ENCODE measurements at places on chromosomes 3 and 15.

GRCh38 chr3:47761046-47761445 lies 20.6 kb downstream of the SMARCC1 start:
- DNase-seq: no peak

GRCh38 chr15:85973584-85974347 lies 105.9 kb upstream of the AGBL1 start:
- DNase-seq: no peak

- no peak for DNase-seq
Measured at GRCh38 chr15:59200560-59200959, 6.1 kb upstream of the LDHAL6B start.

DNA sequence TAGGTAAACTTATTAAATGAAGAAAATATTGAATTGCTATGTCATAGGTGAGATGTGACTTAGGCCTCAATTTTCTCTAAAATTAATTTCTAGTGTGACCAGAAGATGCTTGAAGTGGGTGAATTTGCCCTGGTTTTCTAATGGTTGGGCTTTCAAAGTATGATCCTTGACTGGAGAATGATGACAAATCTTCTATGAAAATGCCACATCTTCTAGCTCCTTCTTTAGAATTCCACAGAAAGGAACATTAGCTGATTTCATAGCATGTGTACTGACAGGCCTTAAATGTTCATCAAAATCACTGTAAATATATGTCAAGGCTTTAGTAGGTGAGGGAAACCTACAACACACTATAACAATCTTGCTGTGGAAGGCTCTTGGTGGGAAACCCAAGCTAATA lies 8.9 kb downstream of the ABI3BP start:
- no peak for DNase-seq

DNA sequence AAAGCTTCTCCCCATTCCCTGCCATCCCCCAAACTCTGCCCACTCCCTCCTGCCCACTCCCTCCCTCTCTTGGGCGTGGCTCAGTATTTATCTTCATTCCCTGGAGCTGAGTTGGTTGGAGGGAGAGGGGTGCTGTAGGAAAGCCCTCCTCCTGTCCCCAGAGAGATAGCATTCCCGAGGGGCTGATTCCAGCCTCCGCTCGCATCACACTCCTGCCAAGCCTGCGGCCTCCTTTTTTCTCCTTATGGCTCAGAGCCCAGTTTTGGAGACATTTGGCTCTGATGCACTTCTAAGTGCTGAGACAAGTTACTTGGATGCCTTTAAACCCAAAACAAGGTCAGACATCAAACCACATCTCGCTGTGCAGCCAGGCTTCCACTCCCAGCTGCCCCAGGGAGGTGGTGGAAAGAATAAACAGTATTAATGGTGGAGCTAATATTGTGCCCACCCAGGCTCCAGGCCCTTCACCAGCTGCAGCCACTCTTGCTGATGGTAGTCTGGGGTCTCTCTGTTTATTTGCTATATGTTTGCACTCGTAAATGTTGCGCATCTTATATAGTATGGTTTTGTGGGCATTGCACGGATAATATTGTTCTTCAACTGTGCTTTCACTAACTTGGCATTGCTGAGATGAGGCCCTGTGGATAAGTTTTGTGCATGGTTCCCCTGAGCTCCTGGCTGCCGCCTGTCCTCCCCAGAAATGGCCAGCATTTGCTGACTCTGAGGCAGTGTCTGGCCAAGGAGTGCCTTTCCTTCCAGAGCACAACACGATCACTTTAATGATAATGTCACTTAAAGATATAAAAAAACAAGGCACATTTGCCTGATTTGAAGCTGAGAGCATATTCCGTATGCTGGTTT lies 157.2 kb downstream of the LRRC28 start:
- DNase-seq: no peak

DNA sequence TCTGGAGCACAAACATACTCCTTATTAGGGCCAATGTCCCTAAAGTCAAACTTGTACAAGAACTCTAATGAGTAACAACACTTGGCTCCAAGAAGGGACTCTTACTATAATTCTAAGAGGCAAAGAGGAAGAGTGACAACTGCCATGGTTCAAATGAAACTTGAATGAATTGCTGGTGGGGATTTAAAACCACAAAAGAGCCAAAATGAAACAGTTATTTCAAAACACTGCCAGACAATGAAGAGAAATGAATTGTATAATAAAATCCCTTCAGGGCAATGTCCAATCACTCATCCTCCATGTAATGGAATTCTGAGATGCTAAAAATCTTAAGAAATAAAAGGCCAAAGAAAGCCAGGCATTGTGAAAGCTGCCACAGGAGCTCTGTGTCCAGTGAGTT lies 14.2 kb downstream of the THRB start:
- no peak for DNase-seq

GRCh38 chr15:72584006-72584405 lies 70.5 kb upstream of the GOLGA6B start:
- no peak for DNase-seq

DNA sequence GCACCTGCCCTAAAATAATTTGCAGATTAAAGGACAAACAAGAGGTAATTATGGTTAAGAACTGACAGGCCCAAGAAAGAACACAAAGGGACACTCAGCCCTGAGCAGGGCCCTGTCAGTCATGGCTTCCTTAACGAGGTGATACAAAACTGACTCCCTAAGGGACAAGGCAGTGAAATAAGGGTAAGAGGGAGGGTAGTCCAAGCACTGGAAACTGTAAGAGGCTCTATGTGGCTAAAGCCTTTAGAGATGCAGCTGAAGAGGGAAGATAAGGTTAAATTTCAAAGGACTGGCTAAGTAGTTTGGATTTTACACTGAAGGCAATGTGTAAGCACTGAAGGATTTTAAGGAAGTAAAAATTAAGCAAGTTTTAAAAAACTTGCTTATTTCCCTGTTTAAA lies 3.9 kb downstream of the ATR start:
- no peak for DNase-seq

GRCh38 chr3:134353831-134354611 lies 20.2 kb downstream of the AMOTL2 start:
- no peak for DNase-seq

DNA sequence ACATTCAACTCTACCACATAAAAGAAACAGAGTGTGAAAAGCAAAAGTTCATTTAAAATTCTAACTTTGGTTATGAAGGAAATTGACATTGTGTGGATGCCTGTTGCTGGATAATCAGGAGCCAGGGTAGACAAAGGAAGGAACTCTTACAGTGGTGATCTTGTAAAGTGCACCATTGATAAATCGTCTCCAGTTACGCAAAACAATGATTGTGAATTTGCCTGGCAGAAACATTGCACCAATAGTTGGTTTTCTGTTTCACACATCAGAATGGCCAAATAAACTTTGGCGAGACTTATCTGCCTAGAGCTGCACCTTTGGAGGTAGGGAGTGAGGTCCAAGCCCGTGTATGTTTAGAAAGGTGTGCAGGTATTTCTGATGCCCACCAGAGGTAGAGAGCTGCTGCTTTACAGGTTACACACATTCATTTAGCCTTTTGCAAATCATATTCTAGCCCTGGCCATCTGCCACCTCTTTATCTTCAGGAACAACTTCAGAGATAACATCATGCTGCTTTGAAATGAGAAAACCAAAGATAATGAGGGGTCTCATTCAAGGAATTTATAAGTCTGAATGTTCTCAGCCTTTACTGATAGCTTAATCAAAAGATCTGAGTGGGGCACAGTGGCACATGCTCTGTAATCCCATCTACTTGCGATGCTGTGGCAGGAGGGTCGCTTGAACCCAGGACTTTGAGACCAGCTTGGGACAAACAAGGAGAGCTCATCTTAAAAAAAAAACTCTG lies 47.4 kb upstream of the P3H2 start:
- no peak for DNase-seq

All from forelimb muscle (tissue), 1 donor.